ENCODE measurements at places on chromosomes 13 and 19.

DNA sequence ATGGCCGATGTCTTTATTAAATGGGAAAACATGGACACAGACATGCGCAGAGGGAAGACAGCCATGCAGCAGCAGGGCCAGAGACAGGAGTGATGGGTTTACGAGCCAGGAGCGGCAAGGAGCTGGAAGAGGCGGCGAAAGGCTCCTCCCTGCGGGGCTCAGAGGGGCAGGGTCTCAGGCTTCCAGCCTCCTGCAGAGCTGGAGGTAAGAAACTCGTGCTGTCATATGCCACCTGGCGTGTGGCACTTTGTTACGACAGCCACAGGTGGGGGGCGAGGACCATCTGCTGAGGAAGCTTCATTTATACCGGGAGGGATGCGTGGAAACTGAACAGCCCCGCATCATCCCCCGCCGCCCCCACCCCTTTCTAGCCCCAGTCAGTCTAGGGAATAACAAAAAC lies 52.0 kb upstream of the SPACA7 start:
- DNase-seq = no peak

DNA sequence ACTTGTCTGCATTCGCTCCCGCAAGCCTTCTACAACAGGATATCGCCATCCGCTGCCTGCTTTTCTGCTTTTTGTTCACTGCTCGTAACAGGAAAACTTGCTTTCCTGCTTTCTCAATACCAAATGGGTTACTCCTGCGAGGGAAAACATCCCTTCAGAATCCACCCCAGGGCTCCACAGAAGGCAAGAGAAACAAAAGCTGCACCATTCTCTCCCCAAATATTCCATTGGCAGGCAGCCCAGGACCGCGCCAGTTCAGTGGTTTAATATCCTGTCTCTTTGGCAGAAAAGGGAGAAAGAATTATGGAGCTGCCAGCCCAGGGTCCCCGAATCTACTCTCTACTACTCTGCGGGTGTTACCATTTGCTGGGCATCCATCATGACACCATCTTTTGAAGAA lies 84.7 kb upstream of the DOCK9 start:
- DNase-seq = no peak

DNA sequence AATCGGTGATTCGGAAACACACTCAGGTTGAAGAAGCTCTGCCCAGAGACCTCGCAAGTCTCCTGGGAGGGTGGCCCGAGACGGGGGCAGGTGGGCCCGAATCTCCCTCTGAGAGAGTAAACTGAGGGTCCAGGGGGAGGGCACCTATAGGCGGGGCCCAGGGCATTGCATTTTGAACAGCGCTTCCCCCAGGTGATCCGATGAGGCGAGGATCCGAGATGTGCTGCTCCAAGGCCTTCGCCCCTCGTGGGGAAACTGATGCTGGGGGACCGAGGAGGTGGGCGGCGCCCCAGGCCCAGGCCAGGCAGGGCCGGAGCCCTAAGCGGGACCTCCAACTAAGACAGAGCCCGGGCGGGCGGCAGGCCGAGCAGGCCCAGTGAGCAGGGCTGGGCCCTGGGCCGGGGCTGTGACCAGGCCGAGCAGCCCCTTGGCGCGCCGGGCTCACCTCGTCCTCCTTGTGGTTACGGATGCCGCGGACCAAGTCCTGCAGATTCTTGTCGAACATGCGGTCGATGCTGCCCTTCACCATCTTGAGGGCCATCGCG lies 500 bp downstream of the AP3D1 start:
- DNase-seq = no peak

GRCh38 chr19:17735410-17735809 lies 15.9 kb upstream of the FCHO1 start:
- no peak for DNase-seq

DNA sequence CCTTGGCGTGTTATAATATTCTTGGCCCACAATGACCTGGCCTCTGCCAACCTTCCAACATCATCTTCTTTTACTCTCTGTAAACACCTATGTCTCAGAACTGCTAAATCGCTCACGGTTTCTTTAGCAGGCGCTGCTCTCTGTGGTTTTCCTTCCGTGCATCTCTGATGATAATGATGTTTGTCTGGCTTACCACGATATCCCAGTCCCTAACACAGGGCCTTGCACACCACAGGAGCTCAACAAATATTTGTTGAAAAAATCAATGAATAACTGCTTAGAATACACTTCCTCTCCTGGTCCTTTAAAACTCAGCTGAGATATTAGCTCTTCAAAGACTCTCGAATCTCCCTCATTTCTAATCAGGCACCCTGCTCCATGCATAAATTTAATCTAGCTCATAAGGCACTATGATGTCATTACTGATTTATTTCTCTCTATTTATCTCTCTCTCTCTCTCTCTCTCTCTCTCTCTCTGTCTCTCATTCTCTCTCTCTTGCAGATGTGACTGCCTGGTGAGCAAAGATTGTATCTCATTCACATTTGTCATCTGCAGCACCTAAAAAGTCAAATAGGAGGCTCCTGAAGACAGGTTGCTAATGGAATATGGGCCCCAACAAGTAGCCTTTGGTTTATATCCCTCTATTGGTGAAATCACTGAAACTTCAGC lies 206.4 kb downstream of the NHLRC3 start:
- DNase-seq = no peak

DNA sequence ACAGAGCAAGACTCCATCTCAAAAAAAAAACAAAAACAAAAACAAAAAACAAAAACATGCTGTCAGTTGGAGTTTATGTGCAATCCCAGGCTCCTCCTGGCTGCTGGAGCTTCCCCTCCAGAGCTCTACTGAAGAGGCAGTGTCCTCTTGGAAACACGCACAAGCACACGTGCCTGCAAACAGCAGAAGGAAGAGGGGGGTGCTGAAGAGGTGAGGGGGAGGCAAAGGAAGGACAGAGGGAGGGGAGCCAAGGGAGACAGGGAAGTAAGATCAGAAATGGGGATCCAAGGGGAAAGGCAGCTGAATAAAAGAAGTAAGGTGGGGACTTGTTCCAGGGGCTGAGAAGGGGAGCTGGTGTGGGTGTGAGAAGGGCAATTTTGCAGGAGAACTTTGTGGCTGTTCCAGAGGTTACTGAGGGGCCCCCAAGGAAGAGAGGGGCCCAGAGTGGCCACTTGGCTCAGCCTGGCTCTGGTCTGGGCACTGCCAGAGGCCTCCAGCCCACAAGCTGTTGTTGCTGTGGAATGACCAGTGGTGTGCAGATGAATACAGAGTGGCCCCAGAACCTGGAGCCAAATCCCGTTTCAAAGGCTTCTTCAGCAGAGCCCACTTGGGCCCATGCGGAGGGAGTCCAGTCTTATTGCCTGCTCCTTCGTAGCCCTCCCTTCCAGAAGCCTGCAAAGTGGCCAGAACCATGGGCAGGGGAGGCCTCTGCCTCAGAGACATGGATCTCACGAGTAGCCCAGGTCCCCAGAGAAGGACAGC lies 34.4 kb downstream of the LYL1 start:
- no peak for DNase-seq

GRCh38 chr19:44598880-44599279 lies 14.5 kb upstream of the IGSF23 start:
- no peak for DNase-seq

DNA sequence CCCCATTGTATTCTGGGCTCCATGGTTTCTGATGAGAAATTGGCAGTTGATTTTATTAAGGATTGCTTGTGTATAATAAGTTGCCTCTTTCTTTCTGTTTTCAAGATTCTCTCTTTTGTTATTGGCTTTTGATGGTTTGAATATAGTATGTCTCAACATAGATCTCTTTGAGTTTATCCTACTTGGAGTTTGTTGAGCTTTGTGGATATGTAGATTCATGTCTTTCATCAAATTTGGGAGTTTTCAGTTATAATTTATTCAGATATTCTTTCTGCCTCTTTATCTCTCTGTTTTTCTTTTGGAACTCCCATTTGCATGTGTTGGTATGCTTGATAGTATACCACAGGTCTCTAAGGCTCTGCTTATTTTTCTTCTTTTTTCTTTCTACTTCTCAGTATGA lies 296.6 kb downstream of the ATP8A2 start:
- no peak for DNase-seq

GRCh38 chr19:3142292-3142670 lies 6.4 kb downstream of the GNA15 start:
- DNase-seq = no peak

GRCh38 chr13:73262862-73263627 lies 204.2 kb downstream of the KLF5 start:
- DNase-seq = no peak

DNA sequence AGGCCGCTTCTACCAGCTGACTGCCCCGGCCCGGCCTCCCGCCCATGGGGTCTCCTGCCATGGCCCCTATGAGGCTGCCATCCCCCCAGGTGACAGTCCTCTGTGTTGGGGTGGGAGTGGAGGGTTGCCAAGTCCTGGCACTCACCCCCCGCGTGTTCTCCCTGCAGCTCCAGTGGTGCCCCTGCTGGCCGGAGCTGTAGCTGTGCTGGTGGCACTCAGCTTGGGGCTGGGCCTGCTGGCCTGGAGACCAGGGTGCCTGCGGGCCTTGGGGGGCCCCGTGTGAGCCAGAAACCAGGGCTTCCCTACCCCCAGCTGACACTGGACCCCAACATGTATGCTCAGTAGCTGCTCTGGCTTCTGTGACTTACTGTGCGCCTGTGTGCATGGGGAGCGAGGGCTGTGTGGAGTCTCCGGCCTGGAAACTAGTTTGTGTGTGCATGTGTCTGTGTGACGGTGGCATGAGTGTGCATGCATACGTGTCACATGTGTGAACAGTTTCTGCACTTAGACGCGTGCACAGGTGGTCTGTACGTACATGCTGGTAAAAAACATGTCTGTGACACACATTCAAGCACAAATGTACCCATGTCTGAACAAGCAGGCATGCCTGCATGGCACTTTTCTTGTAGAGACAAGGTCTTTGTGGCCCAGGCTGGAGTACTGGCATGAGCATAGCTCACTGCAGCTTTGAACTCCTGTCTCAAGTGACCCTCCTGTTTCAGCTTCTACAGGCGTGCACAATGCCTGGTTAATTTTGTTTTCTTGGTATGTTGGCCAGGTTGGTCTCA lies 4.9 kb downstream of the ACP4 start:
- DNase-seq = peak; percentile 30

GRCh38 chr13:78372581-78372980 lies 230.8 kb downstream of the POU4F1 start:
- DNase-seq = no peak

DNA sequence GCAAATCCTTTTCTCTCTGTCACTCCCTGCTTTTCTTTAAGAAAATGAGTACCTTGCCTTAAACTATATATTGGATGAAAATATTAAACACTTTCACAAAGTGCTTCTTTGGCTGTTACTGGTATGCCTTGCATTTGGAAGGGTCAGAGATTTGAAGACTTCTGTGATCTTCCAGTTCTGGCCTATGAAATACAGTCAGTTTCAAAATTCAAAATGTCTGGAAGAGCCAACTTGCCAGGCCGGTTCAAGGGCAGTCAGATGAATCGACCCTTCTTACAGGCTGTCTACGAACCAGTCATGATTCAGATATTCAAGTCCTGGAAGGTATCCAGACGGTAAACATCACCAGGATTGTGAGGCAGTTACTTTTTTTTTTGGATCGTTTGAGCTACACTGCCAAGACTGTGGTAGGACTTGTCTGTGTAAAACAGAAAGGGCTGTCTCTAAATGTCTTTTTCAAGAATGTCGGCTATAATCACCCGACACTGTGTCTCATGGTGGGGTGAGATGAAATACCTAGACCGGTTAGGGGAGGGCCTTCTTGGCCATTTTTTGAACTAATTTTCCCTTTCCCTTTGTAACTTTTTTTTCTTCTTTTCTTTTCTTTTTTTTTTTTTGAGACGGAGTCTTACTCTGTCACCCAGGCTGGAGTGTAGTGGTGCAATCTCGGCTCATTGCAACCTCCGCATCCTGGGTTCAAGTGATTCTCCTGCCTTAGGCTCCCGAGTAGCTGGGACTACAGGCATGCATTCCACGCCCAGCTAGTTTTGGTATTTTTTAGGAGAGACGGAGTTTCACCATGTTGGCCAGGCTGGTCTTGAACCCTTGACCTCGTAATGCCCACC lies 11.2 kb downstream of the ACTN4 start:
- peak; percentile 78 for DNase-seq

GRCh38 chr13:40194224-40194806 lies 472.1 kb downstream of the FOXO1 start:
- no peak for DNase-seq

DNA sequence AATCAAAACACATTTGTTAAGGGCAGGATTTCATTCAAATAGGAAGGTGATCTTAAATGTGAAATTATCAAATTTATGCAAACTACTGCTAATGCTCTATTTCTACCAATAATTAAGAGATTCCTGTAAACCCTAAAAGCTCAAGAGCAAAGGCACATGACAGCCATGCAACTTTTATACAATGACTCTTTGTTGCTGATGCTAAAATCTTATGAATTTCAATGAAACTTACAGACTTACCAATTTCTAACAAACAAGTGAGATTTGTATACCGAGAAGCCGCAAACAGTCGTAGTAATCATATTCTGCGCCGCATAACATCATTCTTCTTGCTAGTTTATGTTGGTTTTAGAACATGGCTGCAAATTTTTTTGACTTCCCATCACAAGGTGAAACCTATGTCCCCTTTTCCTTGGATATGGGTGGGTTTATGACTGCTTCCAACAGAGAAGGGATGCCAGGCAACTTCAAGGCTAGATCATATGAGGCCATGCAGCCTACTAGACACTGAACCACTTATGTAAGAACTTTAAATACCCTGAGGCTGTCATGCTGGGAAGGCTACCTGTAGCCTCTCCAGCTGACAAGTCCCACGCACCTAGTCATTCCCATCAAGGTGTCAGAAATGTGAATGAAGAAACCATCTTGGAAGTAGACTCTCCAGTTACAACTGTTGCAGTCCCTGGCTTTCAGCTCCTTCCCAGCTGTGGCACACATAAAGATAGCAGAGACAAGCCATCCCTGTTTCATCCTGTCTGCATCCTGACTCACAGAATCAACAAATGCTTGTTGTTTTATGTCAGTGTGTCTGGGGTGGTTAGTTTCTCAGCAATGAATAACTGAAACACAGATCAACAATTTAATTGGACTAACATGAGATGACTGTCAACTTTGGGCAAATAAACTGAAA lies 42.0 kb downstream of the LNX2 start:
- no peak for DNase-seq

DNA sequence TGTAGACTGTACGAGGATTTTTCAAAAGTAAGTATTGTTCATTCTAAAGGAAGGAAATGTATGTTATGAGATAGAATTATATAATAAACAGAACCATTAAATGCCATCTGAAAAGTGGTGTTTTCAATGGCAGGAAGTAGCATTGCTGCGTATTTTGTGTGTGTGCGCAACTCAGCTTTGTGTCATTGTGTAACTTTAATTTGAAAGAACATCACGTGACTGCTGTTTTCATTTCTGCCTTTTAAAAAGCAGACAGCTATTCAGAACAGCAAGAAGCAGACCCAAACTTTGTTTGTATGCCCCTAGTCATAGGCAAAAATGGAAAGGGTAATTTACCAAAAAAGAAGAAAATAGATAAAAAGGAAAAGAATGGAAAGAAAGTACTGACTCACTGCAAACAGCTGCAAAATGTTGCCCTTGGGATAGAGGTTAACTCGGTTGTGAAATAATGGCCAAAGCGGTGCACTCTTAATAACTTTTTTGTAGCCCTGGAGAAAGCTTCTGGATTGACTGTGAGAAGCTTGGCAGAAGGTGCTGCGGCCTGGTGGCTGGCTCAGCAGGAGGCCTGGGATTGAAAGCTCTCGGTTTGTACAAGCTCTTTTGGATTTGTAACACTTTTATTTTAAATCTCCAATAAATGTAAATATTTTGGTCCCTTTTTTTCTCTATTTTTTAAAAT lies 97.3 kb downstream of the GGACT start:
- peak; percentile 27 for DNase-seq

- no peak for DNase-seq
These were observed 94.9 kb downstream of the FAM216B start for GRCh38 chr13:42876270-42876714.
